Hippocampal formation (tissue), 2 donors: ENCODE measurements at places on chromosomes 5 and 9.
A peak's percentile ranks its signal among the peaks of the same experiment; 100 is the strongest.

GRCh38 chr5:3010953-3011763 is 259.7 kb upstream of the IRX2 start:
- no peak for DNase-seq

DNA sequence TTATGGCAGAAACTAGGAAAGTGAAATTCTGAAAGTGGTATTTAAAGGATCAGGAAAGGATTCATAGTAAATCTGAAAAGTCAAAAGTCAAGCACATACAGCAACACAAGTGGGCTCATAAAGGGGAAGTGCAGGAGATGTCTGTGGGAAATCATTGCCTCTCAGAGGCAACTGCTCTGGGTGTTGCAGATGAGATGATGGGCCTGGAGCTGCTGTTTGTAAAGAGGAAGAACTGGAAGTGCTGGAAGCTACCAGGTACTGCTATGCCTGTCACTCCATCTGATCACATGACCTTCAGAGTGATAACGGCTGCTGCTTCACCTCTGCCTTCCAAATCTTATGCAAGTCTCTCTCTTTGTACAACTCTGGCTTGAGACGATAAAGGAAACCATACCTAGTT is 55.9 kb downstream of the ADRB2 start:
- no peak for DNase-seq

- no peak for DNase-seq
Observed at GRCh38 chr9:90092508-90092907, 487.7 kb downstream of the GADD45G start.

- DNase-seq = no peak
Observed at GRCh38 chr9:38274800-38275199, 117.7 kb upstream of the ALDH1B1 start.

DNA sequence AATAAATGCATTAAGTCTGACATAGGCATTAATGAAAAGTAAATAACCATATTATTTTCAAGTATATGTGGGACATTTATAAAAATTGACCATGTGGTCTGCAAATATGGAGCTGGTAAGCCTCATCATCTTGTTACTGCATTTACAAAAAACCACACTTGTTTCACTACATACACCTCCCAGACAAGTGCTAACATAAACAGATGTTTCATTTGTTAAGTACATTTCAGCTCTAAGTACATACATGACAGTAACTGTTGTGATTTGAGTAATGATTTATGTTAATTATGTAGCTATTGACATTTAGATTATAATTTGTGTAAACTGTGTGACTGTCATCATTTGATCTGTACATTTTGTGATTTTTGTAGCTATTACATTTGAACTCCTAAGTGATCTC is 13.9 kb downstream of the IDNK start:
- no peak for DNase-seq

DNA sequence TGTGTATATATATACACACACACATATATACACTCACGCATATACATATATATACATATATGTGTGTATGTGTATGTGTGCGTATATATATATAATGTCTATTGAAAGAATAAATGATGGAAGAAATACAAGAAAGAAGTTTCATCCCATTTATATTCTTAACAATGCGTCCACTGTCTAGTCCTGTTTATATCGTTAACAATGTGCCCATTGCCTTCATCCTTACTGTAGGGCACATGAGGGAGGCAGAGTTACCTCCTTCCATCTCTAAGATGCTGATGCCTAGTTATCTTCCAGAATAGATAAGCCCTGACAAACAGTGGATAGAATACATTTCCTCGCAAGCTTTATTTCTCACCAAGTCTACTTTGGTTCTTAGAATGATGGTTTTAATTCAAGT is 389.8 kb upstream of the SEMA6A start:
- DNase-seq = no peak

DNA sequence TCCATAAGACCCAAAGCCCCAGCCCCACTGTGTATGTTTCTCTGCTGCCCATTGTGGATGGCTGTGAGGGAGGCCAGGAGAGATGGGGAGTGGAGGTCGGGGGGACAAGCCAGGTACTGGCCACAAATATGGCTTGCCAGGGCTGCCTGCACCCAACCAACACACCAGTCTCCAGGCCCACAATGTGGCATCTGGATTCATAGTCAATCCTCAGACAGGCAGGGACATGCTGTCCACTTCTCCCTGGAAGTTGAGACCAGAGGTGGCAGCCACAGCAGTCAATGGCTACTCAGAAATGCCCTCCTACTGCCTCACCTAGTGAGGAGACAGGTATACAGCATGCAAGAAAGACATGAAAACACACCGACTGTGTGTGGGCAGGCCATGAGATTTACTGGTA is 61.2 kb upstream of the SLC25A51 start:
- no peak for DNase-seq

DNA sequence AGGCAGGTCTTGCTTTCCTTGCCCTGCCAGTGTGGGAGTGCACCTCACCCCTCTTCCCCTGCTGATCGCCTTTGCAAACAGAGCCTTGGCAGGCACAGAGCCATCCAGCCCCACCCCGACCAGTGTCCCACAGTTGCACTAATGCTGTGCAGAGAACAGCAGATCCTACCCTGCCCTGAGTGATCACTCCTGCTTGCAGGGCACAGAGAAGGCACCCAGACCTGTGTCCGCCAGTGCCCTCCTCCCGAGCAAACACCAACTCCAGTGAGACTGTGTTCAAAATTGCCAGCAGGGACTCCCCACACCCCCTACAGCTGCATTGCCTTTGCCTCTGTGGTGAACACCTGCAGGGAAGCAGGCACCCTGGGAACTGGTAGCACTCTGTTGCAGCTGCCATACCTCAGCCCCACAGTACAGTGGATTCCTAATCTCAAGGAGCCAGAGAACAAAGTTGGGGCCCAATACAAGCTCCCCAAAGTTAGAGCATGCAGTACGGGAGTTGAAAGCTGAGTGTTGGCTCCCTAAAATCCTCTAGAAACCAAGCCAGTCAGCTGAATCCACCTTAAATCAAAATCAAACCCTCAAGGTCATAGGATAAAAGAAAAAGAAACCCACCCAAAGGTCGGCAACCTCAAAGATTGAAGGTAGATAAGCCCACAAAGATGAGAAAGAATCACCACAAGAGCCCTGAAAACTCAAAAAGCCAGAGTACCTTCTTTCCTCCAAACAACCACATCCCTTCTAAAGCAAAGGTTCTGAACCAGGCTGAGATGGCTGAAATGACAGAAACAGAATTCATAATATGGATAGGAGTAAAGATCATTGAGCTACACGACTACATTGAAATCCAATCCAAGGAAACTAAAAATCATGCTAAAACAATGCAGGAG is 92.9 kb upstream of the PIK3R1 start:
- no peak for DNase-seq

DNA sequence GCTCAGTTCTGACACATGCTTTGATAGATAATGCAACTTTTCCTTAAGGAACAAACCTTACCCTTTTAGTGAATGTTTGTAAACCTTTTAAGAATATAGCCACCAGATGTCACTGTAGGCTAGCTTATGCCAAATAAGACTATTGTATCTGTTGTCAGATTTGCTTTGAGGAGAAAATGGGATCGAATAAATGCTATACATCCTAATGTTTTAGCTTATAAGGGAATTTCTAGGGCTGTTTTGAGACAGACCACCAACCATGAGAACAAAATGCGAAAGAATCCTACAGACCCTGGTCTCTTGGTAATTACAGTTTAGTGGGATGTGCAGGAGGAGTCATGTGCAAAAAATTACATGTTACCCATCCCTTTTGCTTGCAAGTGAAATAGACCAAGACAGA is 127.6 kb upstream of the NMUR2 start:
- DNase-seq = peak; percentile 40

DNA sequence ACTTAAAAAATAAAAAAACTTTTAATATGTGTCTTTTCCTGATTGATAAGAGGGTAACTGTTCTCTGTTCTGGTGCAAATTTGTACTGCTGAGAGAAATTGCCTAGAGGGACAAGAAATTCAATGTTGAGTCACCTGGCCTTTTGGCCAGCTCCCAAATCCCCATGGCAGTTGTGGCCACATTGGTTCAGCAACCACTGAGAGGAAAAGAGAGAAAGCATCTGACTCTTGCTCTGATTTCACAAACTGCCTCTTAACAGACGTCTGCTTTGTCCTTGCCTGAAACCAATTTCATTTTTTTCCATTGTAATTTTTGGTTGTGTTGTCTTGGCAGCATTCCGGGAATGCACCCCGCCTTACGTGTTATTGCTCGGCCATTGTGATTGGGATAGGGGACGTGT is 42.4 kb downstream of the NTRK2 start:
- DNase-seq = peak; percentile 35

DNA sequence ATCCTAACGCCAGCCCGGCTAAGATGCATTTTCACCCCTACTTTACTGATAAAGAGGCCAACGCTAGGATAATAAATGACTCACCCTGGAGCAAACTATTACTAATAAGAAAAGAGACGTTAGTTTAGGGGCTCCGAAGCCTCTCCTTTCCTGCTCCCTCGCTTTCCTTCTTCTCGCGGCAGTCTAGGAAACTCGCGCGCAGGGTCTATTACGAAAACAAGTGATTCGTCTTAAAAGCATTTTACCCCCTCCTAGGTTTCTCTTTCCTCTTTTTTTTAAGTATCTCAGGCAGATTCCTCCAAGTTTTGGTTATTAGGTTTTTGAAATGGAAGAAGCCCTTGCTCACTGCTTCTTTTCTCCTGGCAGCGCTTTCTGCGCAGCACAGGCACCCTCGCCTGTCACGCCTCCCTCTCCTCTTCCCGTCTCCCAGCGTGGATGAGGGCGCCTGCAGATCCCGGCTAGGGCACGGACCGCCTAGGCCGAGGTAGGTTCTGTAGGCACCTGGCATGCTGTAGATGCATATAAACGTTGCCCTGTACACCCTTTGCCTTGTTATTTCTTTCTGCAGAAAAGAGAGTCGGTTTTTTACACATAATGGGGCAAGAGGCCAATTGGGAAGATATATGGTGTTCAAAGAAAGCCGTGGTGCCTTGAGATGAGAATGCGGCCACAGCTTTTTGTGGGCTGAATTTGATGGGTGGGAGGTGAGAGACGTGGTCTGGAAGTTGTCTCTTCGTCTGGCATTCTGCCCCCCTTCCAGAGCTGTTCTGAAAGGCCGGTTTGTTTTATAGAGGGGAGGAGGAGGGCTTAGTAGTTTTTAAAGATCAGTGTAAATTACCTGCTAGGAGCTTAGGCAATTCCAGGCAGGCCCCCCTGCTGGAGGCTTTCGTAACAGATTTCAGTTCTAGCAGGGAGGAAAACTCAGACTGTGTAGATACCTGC is 983 bp downstream of the GCNT1 start:
- DNase-seq = no peak

- DNase-seq = no peak
Observed at GRCh38 chr5:147170603-147171002, 64.2 kb upstream of the STK32A start.

DNA sequence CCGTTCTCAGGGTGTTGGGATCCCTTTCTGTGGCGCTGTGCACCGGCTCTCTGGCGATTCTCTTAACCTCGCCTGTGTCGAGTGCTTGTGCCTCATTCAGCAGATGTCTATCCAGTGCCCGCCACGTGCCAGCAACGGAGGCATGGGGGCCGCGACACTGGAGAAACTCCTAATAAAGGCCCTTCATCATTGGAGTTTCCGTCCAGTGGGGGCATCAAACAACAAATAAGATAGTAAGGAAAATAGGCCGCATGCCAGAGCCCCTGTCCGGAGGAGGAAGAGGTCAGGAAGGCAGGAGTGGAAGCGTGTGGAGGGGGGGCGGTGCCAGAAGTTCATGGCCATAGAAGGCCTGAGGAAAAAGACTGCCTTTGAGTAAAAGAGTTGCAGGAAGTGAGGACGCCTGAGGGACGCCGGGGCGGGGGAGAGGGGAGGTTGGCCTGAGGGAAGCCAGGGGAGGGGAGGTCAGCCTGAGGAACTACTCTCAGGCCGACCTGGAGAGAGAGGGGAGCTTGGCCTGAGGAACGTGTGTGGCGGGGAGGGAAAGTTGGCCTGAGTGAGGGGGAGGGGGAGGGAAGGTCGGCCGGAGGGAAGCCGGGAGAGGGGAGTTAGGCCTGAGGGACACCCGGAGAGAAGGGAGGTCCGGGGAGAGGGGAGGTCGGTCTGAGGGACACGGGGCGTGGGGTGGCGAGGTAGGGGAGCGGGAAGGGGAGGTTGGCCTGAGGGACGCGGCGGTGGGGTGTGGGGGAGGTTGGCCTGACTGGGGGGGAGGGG is 82.2 kb downstream of the CACNA1B start:
- no peak for DNase-seq

- DNase-seq = no peak
Observed at GRCh38 chr5:3343211-3343610, 252.4 kb upstream of the IRX1 start.

DNA sequence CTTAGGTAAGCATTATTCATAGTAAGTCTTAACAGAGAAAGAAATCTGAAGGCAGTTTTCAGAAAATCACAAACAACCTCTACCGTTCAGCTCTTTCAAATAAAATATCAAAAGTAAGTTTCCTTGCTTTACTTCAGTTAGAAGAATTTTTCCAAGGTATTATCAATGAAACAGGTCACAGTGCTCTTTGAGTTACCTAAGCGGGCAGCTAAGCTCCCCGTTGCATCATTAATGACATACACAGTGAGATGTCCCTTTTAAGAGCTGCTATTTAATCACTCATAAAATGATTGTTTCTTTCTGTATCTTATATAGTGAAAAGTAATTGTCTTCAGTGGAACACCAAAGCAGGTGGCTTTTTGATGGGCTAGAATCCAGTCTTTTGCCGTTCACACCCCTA is 86.2 kb upstream of the PIK3R1 start:
- no peak for DNase-seq
